Cerebellar cortex (tissue), 1 donor: ENCODE measurements at places on chromosomes 7 and 10.

- DNase-seq = no peak
Observed at GRCh38 chr7:100016215-100016901, 962 bp downstream of the ZKSCAN1 start.

GRCh38 chr7:44375236-44375699 is 49.9 kb upstream of the CAMK2B start:
- no peak for DNase-seq

GRCh38 chr7:41054960-41055661 is 647.8 kb downstream of the INHBA start:
- DNase-seq = no peak

- no peak for DNase-seq
Observed at GRCh38 chr10:61487506-61487905, 34.3 kb upstream of the TMEM26 start.

DNA sequence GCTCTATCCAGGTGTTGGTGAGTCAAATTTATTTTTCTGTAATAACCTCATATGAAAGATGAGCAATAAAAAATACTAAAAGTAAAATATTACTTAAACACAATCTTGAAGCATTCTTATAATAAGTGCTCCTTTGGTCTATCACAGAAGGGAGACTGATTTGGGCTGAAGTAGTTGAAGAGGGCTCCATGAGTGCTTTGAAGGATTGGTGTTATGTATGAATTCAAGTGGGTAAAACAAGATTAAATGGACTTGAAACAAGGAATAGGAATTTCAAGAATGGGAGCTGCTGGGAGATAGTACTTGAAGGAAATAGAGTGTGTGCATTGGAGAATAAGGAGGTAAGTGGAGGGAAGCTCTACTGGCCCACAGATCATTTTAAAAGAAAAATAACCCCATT is 7.3 kb upstream of the OR2A2 start:
- no peak for DNase-seq

- peak; percentile 88 for DNase-seq
Observed at GRCh38 chr7:141844256-141844655, 3.0 kb upstream of the PRSS37 start.

- DNase-seq = no peak
Observed at GRCh38 chr7:25994433-25994994, 157.5 kb upstream of the NFE2L3 start.

DNA sequence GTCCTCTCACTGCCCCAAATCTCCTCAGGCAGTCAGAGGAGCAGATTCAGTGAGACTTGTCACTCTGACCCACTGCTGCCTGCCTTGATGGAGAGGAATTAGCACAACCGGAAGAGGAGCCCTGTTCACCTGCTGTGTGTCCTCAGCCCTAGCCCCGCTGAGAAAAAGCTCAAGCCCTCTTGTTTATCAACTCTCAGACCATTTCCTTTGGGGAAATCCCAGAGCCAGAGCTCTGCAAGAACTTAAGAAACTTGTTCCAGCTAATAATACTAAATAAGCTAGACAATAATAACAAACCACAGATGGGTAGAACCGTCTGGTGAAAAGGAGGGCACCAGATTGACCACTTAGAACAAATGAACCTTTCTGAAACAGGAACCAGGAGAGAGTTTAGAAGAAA is 37.7 kb upstream of the ITGB1 start:
- peak; percentile 23 for DNase-seq

DNA sequence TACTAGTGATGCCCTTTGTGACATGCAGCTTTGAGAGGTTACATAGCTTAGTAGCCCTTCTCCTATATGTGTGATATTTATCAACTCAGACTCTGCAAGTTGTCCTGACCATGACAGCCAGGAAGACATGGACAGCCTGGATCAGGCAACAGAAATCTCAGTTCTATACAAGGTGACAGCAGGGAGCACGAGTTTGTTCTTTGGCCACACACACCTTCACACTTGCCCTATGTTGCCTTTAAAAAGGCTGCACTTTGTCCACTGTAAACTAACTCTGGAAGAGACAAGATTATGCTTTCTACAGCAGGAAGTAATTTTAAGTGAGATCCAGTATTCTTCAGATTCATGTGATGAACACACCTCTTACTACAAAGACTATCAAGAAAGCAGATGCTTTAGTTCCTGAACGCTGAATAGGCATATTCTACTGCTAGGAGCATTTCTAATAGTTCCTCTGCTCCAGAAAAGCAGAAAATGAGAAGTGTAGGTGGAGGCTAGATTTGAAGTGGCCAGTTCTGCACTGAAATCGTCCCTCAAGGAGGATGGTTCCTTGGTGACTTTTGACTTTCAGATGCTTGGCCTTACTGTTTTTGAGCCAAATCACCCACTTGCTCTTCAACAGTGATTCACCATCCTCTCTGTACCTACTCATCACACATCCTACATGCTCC is 239.2 kb downstream of the COBL start:
- no peak for DNase-seq
